AG08396 (cell line): ENCODE measurements at places on chromosomes 7 and 10.

DNA sequence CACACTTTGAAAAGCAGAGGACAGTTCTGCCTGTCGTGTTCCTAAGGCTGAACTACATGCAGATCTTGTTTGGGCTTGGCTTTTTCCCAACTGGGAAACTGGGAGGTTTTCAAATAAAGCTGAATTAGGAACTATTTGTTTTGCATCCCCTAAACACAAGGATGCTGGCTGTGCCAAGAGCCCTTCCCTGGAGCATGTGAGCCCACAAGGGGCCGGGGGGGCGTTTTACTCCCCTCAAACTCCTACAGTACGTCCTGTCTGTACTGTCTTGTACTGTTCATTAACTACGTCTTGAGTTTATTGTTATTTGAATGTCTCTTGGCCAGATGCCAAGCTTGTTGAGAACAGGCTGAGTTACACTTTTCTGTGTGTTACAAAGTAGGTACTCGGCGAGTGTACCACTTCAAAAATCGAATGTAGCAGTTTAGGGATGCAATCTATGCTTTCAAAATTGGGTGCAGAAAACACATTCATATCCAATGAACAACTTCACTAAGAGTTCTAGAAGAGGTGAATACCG, 94.9 kb downstream of the GFRA1 start:
- DNase-seq, result no peak

DNA sequence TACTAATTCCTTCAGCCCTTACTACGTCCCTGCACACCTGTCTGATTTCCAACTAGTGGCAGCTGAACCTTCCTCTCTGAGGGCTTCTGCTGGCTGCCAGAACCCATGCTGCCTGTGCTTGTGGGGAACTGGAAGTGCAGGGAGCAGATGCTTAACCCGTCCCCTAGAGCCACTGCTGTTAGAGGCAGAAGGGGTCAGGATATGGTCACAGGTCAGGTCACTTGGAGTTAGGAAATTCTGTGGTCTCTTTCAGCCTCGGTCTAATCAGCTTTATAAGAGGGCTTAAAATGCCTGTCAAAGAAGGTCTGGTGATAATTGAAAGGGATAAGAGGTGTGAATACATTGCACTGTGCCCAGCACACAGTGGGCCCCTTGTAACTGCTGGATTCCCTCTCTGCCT, 82.0 kb downstream of the PLPP4 start:
- DNase-seq, result no peak

DNA sequence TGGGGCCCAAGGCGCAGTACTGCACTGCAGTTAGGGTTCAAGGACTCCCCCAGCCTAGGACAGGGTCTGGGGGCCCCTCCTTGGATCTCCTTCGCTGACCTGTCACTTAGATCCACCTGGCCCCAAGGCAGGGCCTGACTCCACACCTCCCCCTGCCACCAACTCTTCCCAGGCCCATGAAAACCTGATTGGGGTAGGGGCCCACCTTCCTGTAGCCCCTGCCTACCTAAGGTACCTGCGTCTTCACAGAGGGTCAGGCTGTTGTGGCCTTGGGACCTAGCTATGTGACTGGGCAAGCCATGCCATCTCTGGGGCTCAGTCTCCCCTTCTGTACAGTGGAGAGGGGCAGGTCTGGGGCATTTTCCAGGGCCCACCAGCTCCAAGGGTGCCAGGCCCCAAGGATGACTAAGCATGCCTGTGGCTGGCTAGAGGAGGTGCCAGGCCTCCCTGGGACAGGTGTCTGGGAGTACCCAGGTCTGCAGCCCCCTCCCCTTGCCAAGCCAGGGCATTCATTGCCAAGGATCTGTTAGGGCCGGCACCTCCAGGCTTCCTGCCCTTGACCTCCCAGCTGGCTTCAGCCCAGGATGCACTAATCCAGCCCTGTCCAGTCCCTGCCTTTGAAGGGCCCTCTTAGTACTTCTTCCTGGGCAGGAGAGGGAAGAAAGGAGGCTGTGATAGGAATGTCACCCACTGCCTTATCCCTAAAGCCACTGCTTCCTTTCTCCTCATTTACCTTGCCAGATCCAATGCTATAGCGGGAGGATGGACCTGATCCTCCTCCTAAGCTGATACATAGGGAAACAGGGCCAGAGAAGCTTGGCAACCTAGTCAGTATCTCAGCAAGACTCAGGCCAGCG, 1.3 kb downstream of the LIMK1 start:
- DNase-seq, result no peak

- DNase-seq, result no peak
Measured at GRCh38 chr7:11332186-11332864, 358.7 kb downstream of the PHF14 start.

DNA sequence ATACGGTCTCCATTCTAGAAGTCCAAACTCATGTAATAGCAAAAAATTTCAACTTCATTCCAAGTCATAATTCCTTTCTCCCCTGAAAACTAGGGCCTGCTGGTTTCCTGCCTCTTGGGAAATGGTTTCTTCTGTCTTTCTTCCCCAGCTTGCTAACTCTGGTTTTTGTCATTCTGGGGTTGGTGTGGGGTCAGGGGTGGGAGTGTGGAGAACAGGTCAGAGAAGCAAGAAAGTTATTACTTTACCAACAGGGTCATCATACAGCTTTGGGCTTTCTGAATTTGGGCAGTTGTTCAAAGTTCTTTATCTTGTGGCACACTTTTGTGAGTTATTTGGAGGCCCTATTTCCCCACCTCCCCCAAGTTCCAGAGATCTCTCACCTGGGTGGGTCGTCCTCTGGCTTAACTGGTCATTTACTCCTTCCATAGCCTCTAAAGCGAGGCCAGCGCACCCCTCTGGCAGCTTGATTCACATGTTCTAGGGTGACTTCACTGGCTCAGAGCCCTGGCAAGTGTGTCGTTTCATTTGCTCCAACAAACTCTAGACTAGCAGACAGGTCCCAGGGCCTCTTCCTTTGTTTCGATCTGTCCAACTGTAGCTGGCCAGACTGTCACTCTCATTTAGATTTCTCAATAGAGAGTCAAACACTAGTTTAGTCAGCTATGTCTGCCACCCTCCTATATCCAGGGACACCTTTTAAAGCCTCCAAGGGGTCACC, 161.2 kb downstream of the JCAD start:
- no peak for DNase-seq

- no peak for DNase-seq
Measured at GRCh38 chr7:155935726-155936125, 123.5 kb upstream of the SHH start.

GRCh38 chr7:40033826-40034225, 83.8 kb downstream of the CDK13 start:
- no peak for DNase-seq

GRCh38 chr10:101135141-101136006, 4.3 kb downstream of the TLX1 start:
- no peak for DNase-seq

GRCh38 chr7:101172854-101173751, 7.0 kb downstream of the NAT16 start:
- peak; percentile 94 for DNase-seq

- DNase-seq, result no peak
Measured at GRCh38 chr7:129719980-129720732, 108.6 kb downstream of the NRF1 start.

DNA sequence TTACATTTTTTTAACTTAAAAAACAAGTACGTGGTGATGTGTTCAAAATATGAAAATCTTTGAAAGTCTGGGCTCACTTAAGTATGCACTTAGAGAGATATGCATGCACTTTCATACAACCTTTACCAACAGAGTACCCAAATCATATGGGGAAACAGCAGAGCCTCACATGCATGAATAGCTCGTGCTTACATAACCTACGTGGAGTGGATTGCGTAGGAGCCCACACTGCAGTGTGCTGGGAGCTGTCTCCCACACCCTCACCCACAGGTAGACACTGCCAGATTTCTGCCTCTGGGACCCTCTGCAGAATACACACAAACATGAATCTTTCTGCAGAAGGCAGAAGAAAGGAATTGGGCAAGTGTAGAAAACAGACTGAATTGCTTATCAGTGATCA, 581 bp downstream of the CLCN1 start:
- no peak for DNase-seq

DNA sequence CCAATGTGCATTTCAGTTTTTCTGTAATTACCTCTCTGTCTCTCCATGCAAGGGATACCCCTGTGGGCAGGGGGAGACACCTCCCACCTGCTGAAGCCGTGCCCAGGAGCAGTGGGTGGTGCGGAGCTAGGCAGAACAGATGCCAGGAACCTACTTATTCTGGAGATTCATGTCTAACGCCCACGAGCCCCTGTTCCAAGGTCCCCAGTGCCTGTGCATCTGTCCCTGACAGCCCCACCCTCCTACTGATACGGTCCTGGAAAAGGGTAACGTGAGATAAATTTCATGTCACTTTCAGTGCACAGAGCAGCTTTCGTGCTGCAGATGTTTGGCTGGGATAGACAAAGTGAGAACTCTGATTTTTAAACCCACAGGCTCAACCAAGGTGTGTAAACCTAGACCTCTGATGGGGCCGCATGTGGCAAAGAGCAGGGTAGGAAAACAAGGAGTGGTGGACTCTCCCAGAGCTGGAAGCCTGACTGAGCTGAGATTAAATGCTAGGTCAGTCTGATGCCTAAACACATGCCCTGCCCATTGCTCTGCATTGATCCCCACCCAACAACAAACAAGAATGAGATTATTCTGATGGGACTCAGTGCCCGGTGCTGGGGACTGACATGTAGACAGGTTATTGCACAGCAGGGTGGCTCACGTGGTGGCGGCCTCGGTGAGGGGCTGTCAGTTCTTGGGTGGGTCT, 123.6 kb upstream of the GDF10 start:
- no peak for DNase-seq

DNA sequence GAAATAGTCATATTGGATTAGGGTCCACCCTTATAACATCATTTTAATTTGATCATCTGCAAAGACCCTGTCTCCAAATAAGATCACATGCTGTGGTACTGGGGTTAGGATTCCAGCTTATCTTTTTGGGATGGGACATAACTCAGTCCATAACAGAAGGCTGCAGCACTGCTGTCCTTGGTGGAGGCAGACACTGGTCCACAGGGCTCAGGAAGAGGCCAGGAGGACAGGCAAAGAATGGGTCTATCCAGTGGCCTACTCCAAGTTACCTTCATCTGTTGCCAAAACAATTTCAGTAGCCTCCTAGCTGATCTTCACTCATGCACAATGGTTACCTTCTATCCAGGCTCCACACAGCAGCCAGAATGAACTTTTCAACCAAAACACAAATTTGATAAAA, 387.0 kb downstream of the GRID1 start:
- DNase-seq, result no peak

GRCh38 chr7:148334441-148334956, 256.1 kb upstream of the C7orf33 start:
- no peak for DNase-seq

DNA sequence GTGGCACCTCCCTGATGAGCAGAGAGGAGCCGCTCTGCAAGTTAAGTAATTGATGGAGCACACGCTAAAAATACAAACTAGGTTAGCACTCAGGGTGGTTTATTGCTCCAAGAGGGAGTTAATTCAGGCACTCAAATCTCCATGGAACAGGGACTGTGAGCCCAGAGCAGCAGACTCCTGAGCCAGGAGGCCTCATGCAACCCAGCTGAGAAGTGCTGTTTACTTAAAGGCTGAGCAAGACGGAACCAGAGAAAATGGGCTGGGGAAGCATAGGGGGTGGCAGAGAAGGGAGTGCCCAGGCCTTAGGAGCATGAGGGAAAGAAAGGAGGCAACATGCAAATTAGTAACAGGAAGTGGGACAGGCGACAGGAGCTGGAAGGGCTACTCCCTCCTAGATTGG, 174.1 kb downstream of the KCNMA1 start:
- DNase-seq, result no peak

- DNase-seq, result peak; percentile 20
Measured at GRCh38 chr10:19811540-19811939, 4.7 kb upstream of the PLXDC2 start.

GRCh38 chr7:5287802-5288201, 5.1 kb downstream of the SLC29A4 start:
- no peak for DNase-seq

DNA sequence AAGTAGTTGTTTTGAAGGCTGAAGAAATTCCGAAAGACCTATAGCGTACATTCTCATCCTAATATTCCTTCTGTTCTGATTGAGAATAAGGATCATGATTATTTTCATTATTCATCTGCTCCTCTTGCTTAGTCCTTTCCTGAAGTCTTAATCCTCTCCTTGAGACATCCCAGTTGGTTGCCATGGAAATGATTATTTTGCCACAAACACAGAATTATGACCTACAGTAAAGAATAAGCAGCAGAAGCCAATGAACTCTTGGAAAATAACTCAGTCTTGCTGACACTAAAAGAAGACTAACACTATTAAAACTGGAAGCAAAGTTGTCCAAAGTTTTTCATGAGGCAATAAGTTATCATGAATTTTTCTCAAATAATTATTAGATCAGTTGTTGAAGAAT, 47.8 kb upstream of the JAZF1 start:
- DNase-seq, result no peak

GRCh38 chr10:94878649-94879048, 59.8 kb upstream of the CYP2C9 start:
- DNase-seq, result no peak
